ENCODE measurements at places on chromosomes 11 and 22.

DNA sequence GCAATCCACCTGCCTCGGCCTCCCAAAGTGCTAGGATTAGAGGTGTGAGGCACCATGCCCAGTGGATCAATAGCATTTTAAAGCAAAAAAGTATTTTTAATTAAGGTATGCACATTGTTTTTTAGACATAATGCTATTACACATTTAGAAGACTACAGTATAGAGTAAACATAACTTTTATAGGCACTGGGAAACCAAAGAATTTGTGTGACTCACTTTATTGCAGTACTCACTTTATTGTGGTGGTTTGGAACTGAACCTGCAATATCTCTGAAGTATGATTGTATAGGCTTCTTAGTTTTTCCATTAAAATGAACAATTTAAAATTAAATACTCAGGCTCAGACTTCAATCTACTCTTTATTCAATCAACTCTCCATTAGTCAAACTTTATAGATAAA is 17.5 kb upstream of the CD3E start:
- no peak for DNase-seq

DNA sequence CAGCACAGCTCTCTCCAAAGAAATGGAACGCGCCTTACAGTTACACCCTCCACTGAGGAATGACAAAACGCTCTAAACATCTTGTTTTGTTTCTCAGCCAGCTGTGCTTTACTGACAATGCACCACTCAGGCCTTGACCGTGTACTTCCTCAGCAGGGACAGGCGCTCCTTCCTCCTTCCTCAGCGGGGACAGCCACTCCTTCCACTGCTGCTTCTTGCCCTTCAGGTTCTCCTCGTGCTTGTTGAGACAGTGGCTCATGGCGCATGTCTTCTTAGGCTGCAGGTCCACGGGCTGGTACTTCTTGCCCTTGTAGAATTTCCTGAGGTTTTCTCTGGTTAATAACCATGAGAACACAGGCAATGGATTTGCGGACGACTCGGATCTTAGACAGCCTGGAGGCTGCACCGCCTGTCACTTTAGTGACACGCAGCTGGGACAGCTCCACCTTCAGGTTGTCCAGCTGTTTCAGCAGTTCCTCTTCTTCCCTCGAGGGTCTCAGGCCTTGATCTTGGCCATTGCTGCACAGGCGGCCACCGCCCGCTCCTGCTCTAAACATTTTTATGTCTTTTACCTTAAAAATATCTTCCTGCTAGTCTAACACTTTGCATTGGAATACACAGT is 613.8 kb downstream of the BRD1 start:
- DNase-seq: no peak

DNA sequence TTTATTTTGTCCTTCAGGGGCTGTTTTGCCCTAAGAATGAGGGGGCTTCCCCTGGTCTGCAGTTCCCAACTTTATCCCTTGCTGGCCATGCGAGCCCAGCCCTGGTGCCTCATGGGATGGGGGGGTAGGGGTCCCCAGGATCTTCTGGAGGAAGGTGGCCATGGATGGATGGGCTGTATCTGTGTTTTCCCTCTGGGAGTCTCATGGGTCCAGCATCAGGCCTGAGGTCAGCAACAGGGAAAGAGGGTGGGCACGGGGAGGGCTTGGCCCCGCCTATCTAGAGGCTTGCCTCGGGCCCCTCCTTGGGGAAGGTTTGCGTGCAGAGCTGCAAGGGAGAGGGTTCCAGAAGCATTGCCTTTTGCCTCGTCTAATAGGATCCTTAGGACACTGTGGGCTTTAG is 10.8 kb upstream of the ADORA2A start:
- no peak for DNase-seq

GRCh38 chr11:8276528-8276927 is 12.8 kb upstream of the LMO1 start:
- DNase-seq: no peak

DNA sequence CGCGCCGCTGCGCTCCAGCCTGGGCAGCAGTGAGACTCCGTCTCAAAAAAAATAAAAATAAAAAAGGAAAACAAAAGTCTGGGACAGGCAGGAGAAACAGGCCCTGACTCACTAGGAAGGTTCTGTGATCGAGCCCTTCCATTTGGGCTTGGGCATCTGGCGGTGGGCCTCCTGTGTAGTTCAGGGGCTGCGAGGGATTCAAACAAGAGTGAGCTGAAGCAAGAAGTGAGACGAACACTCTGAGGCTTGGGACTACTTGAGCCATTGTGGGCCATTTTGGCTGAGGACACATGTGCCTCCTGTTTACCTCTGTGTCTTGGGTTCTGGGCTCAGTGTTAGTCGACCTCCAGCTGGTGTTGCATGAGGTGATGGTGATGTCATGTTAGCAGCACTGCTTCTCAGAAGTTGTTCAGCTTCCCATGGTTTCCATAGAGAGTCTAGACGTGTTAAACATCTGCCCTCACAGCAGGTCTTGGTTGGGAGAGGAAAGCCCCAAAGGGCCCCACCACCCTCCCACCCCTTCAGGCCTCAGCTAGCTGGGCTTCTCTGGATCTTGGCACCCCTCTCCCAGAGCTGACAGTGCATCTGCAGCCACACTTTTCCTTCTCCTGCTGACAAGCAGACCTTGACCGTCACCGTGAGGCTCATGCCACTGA is 57.8 kb downstream of the MED15 start:
- no peak for DNase-seq

GRCh38 chr11:14059491-14059890 is 97.0 kb downstream of the SPON1 start:
- DNase-seq: no peak

DNA sequence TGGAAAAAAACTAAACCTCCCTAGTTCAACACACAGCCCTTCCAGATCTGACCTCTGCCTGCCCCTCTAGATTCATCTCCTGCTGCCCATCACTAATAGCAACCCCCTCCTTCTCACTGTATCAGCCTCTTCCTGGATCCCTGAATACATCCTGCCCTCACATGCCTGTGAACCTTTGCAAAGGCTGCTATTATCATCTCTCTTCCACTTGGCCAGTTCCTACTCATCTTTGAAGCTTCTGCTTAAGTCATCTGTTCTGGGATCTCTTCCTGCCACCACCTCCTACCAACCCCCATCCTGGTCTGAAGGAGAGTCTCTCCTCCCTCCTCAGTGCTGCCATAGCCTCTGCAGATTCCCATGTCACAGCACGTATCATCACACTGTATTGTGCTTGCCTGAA is 38.0 kb upstream of the AMOTL1 start:
- no peak for DNase-seq

DNA sequence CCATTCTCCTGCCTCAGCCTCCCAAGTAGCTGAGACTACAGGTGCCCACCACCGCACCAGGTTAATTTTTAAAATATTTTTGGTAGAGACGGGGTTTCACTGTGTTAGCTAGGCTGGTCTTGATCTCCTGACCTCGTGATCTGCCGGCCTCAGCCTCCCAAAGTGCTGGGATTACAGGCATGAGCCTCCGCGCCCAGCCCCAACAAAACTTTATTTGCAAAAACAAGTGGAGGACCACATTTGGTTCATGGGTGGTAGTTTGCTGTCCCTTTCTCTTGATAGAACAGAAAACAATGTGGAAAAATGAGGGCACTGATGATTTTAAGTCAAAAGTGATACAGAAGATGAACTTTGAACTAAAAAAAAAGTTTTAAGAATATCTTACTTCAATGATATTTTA is 121.8 kb upstream of the SERPIND1 start:
- no peak for DNase-seq

DNA sequence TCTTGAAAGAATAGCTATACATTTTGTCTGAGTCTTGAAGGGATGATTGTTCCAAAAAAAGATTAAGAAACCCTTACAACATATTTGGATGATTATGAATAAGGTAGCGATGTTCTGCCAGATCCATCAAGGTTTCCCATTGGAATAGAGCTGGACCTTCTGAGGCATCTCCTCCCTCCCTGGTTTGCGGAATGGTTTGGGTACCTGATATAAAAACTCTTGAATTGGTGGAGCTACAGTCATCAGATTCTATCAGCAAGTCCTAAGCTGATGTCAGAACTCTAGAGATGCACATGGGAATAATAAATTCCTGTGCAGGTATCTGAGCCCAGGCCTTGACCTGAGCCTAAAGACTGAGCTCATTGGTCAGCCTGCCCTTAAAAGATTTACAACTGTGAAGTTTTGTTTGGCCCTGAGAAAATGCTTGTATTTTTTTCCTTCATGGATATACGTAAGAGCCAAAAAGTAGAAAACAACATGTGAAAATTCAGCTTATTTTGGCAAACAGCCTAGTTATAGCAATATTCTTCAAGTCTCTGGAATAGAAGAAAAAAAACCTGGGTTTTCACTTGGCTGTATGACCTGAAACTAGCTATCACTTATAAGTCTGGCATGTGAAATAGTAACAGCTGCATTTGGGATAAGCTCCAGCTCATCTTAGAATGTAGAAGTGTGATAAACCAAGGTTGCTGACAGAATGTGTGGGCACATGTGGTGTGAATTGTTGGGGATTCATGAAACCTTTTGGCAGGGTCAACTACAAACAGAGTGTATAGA is 265.7 kb upstream of the CTSC start:
- no peak for DNase-seq

GRCh38 chr11:96215110-96215782 is 127.7 kb downstream of the MAML2 start:
- no peak for DNase-seq

GRCh38 chr22:27799015-27799826 is 2.3 kb downstream of the MN1 start:
- no peak for DNase-seq

- DNase-seq: no peak
These were observed 201.3 kb upstream of the BLID start for GRCh38 chr11:122317305-122317704.

DNA sequence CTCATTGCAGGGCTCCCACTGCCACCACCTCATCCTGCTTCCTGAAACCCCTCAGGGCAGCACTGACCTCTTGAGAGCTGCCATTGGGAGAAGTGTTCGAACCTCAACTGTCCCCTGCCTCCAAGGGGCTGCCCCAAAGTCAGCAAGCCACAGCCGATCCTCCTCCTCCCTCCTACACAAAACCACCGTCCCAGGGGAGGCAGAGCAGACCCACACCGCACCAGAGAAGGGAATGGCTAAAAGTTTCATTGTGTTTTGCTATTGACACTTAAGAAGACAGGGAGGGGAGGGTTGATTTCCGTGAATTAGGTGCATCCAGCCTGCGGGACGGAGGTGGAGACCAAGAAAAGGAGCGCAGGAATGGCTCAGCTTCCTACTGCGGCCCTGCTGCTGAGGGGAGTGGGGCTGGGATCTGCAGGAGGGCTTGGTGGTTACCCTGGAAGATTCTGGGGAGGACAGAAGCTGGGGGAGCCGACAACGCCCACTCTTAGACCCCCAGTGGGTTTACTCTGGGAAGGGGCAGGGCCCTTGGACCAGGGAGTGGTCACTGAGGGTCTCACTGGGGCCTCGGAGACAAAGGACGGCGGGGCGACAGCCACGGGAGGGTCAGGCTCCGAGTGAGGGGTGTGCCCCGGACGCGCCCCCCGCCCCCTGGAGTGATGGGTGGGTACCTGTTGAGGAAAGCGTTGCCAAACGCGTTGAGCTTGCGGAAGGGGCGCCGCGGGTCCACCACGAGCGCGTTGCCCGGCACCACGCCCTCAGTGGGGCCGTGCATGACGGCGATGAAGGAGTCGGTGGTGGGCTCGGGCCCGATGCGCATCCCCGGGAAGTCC is 815 bp downstream of the EHD1 start:
- DNase-seq: no peak

GRCh38 chr11:33869481-33870422 is 22.1 kb downstream of the LMO2 start:
- no peak for DNase-seq

DNA sequence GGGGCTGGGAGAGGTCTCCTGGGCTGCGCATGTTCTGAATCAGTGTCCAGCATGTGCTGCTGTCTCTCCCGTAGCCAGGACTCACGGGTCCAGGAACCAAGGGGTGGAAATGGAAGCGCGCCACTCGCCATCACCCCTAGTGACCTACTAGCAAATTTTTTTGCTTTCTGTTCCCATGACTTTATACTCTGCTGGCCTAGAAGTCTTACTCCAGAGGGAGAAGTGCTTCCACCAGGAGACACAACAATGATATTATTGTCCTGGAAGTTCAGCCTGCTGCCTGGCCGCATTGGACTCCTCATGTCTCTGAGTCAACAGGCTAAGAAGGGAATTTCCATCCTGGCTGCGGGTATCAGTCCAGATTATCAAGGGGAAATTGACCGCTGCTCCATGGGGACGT is 729.7 kb downstream of the BRD1 start:
- no peak for DNase-seq

DNA sequence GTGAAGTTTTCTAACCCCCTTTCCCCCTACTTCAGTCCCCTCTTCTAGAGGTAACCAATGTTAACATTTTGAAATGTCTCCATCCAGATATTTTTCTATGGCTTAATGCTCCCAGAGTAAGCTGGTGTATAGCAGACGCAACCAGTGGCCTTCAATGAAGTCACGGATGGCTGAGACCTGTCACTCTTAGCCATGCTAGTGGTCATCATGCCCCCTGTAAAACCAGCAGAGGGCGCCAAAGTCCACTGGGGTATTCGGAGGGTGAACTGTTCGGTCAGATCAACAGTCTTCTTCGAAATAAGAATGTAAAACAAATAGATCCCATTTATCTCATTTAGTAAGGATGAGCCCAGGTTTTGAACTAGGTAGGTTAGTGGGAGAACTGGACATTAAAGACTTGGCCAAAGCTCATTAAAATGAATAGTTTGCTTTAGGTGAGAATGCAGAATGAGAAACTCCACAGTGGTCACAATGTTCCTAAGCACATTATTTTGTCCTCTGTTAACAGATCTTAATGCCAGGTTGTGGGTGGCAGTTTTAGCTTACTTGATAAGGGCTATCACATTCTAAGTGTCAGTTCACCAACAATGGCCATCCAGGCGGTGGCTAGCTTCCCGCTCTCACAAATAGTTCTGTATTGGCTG is 8.6 kb upstream of the MMP8 start:
- no peak for DNase-seq

DNA sequence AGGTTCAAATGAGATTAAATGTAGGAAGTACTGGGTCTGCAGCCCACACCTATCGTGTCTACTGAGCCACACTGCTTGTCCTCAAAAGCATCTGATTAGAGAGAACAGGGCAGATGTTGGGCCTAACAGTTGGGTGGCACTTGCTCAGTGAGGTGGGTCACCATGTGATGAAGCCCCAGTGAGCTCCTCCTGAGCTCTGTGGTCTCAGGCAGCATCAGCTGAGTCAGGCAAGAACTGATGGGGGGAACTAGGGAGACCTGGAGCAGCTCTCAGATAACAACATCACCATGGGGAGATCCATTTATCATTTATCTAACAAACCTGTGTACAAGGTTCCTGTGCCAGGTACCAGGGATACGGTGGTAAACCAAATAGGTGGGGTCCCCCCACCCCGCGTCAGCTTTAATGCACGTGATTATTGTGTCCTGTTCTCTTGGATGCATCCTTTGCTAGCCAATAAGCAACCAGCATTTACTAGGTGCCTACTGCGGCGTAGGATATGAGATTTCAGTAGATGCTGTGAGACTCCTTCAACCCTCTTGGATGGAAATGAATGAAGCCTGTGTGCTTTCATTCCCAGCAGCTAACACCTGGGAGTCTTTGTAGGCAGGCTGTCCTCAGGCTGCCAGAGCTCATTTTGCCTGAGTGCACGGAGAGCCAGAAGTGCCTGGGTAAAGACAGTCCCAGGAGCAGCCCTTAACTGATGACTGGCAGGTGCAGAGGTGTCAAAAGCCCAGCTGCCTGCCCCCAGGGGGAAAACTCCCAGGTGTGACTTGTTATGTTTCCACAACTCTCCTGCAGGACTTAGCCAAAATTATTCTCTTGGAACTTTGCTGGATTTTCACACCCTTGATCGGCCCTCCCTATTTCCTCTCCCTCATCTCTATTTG is 73.6 kb upstream of the NARS2 start:
- no peak for DNase-seq

- DNase-seq: no peak
These were observed 40.9 kb upstream of the BIRC3 start for GRCh38 chr11:102276362-102276761.
